ENCODE measurements at places on chromosomes 7 and 10. TPM values are rescaled to one million over a fixed set of nuclear protein-coding genes. Genes with fewer than 3 reads are reported as not detected.

Gene DLG5
- 12.9 TPM for total RNA-seq

Gene SPDYE8
- 0.09 TPM for total RNA-seq

Gene DHX32
- 22.0 TPM for total RNA-seq

DNA sequence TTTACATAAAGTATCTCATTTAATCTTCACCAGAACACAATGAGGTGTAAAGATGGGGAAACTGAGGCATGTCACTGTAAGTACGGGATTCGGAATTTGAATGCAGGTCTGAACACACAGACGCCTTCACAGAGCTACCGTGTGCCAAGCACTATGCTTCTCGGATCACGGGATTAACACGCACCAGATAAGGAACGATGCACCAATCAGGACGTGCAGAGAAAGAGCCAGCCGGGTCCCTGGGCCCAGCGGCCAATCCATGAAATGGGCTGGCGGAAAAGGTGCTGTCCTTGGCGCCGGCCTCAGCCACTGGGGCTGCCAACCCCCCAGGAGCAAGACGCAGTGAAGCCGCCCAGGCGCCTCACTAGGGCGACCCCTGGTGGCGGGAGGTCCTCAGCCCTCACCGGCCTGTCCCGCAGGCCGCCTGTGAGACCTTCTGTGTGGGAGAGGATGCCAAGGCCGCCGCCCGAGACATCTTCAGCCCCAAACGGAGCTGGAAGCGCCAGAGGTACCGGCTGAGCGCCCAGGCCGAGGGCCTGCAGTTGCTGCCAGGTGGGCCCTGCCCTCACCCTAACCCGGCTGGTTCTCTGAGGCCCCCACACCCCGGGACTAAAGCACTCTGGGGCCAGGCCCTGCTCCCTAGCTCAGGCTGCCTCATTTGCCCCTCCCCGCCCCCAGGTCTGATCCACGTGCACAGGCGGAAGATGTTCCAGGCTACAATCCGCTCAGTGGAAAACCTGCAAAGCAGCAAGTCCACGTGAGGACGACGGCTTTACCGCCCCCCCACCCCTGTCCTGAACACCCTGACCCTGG is 15.6 kb downstream of the ATG9B start:
- H3K4me1 ChIP-seq: peaks cover 50% of the 10 kb centered on the region
- H3K36me3 ChIP-seq: no peaks in the 10 kb centered on the region
- H3K27ac ChIP-seq: no peak overlapping the region
- peak; percentile 54 for DNase-seq
- no peak overlapping the region for H3K4me3 ChIP-seq

DNA sequence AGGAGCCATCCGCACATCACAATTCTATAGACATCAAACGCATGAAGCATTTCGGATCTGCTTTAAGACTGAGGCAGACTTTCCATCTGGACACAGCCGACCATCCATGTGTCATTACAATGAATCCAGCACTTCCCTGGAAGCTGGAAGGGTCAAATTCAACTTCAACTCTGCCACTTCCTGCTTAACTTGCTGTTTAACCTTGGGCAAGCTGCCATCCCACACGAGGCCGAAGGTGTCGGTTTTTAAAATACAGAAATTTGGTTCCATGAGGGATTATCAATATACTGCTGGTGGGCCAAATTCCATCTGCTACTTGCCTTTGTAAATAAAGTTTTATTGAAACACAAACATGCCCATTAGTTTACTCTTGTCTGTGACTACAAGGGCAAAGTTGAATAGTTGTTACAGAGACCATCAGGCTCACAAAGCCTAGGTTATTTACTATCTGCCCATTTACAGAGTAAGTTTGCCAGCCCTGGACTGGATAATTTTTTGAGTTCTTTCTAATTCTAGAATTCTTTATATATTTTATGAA is 134.6 kb downstream of the FAM204A start:
- H3K27me3 ChIP-seq: no peaks in the 10 kb centered on the region
- DNase-seq: no peak
- no peak overlapping the region for H3K27ac ChIP-seq
- no peaks in the 10 kb centered on the region for H3K36me3 ChIP-seq
- no peak overlapping the region for H3K4me3 ChIP-seq
- H3K4me1 ChIP-seq: no peaks in the 10 kb centered on the region

- peaks cover 2% of the 10 kb centered on the region for H3K27me3 ChIP-seq
- no peak overlapping the region for H3K27ac ChIP-seq
Observed at GRCh38 chr10:79046741-79047583, 21.8 kb upstream of the ZMIZ1 start.

DNA sequence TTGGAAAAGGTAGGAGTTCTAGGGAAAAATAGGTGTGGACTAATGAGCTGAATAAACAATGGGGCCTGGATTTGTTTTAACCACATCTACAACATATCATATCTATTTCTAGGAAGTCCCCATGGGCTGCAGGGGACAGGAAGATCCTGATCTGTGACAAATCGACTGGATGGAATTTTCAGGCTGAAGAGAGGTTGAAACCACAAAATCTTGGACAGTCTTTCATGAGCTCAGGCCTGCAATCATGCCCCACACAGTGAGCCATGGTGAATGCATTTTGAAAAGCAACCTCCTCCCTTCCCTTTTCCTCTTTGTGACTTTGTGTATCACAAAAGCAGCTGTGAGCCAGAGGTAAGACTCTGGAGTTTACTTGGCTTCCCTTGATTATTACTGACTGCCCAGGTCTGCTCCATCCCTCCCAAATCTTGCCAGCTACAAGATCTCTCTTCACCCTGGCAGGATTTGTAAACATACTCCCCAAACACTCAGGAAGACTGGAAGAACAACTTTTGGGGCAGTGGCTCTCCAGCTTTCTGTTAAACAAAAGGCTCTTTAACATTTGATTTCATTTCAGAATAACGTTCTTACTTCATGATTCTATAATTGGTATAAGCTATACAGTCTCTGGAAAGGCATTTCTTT is 66.4 kb downstream of the ASAH2B start:
- no peaks in the 10 kb centered on the region for H3K4me1 ChIP-seq
- H3K27me3 ChIP-seq: no peaks in the 10 kb centered on the region
- no peak for DNase-seq
- H3K36me3 ChIP-seq: no peaks in the 10 kb centered on the region
- H3K4me3 ChIP-seq: no peak overlapping the region

GRCh38 chr10:96319754-96320474 is 15.7 kb downstream of the DNTT start:
- H3K36me3 ChIP-seq: no peaks in the 10 kb centered on the region
- H3K4me1 ChIP-seq: no peaks in the 10 kb centered on the region
- H3K27me3 ChIP-seq: peaks cover 7% of the 10 kb centered on the region
- H3K27ac ChIP-seq: no peak overlapping the region

GRCh38 chr10:52499281-52499680 is 185.2 kb downstream of the DKK1 start:
- H3K4me1 ChIP-seq: no peaks in the 10 kb centered on the region
- H3K36me3 ChIP-seq: no peaks in the 10 kb centered on the region
- H3K4me3 ChIP-seq: no peak overlapping the region
- no peak overlapping the region for H3K27ac ChIP-seq
- DNase-seq: no peak

DNA sequence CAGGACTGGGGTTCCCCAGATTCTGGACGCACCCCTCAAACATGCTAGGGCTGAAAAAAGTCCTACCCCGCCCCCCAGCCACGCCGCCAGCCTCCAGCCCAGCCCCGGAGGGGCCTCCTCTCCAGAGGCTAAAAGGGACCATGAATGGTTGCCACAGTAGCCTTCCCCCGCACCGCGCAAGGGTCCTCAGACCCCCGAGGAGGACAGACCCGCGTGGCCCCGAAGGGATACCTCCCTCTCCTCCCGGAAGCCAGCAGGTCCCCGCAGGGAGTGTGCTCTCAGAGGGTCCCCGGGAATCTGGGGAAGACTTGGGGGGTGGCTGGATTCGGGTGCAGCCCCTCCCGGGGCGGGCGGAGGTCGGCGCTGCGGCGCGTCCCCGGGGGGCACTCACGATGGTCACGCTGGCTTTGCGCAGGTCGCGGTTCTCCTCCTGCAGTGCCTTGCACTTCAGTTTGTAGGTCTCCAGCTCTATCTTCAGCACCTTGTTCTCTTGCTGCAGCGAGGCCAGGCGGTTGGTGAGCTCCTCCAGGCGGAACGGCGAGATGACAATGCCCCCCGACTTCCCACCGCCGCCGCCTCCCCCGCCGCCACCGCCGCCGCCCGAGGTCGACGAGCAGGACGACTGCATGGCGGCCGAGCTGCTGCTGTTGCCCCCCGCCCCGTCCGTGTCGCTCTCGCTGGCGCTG is 482 bp downstream of the CCDC6 start:
- peak overlapping the region; percentile 87 for H3K27ac ChIP-seq
- peaks cover 16% of the 10 kb centered on the region for H3K4me1 ChIP-seq

DNA sequence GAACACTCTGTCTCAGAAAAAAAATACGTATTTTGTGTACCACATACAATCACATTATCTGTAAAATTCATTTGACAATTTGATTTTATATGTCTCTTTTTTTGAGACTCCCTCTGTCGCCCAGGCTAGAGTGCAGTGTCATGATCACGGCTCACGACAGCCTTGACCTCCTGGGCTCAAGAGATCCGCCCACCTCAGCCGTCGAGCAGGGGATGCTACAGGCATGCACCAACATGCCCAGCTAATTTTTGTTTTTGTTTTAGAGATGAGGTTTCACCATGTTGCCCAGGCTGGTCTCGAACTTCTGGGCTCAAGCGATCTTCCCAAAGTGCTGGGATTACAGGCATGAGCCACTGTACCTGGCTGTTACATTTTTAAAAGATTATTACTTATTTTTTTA is 11.6 kb upstream of the BAZ1B start:
- no peaks in the 10 kb centered on the region for H3K27me3 ChIP-seq
- H3K4me3 ChIP-seq: no peak overlapping the region
- no peak for DNase-seq
- H3K27ac ChIP-seq: no peak overlapping the region
- peaks cover 45% of the 10 kb centered on the region for H3K36me3 ChIP-seq
- H3K4me1 ChIP-seq: no peaks in the 10 kb centered on the region
